Stimulated activated memory B cell treated with anti-CD40 and anti-IgM and Interleukin-4, amounts not matched to agents 10 μg/mL and 1 μg/mL and 100 μg/mL, for 72 hours (primary cell): ENCODE measurements at places on chromosomes 5 and 9.

DNA sequence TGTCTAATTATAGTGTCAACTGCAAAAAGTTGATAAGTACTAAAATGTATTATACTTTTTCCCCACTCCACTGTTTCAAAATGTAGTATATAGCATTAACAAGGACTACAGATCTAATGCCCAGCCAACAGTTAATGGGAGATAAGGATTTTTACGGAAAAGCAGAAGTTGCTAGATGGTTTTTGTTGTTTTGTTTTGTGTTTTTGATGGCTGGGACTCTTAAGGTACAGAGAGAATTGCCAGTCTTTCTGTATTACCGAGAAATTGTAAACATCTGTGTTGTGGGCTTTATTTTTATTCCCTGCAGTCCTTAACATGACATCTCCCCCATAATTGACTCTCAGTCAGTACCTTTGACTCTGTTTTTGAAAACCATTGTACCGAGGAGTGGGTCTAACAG lies 44.0 kb downstream of the TRIO start:
- no peak for ATAC-seq

- ATAC-seq: no peak
These were observed 70.4 kb downstream of the ANGPTL2 start for GRCh38 chr9:127051881-127052595.

- no peak for ATAC-seq
These were observed 15.5 kb downstream of the PCDHB15 start for GRCh38 chr5:141260458-141261237.

GRCh38 chr5:139569270-139569955 lies 8.3 kb downstream of the UBE2D2 start:
- ATAC-seq: no peak

DNA sequence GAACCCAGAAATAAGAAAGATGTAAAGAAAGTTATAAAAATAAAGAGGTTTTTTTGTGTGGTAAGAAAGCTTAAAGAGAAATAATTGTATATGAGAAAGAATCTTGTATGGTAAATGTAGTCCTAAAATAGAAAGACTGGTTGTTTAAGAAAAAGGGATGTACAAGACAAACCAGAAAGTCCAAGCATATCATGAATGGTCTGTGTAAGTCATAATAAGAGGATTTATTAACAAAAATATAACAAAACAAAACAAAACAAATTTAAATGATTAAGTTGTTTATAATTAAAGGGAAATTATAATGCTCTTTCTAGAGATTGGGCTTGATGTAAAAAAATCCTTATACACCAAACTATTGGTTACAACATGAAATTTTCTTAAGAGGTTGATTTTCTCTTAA lies 590.4 kb upstream of the PTGER4 start:
- no peak for ATAC-seq

DNA sequence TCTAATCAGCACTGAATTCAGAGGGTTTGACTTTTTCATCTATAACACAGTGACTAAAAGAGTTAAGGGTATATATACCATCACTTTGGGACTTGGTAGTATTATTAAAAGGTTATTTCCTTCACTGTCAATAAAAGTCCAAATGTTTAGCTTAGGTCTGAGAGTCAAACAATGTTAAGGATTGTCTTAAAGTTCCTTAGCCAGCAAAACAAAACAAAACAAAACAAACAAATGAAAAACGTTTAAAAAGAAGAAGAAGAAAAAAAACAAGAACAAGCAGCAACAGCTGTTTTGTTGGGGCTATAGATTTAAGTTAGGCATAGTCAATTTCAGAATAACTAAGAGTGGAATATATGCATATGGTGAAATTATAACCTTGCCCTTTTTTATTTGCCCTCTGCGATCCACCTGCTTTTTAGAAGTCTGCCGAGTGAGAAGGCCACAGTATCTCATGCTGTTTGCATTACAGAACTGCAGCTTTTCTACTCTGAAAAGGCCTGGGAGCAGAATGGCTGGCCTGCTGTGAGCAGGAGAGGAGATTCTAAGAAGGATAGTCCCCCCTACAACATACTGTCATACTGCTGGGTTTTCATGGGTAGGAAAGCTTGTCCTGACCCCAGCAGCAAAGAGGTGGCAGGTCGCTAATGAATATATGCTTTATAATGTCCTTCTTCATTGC lies 141.7 kb downstream of the NTRK2 start:
- ATAC-seq: no peak

GRCh38 chr5:116063950-116064349 lies 20.9 kb upstream of the COMMD10 start:
- no peak for ATAC-seq

- ATAC-seq: no peak
These were observed 17.6 kb upstream of the PPP1R26 start for GRCh38 chr9:135461936-135462335.

DNA sequence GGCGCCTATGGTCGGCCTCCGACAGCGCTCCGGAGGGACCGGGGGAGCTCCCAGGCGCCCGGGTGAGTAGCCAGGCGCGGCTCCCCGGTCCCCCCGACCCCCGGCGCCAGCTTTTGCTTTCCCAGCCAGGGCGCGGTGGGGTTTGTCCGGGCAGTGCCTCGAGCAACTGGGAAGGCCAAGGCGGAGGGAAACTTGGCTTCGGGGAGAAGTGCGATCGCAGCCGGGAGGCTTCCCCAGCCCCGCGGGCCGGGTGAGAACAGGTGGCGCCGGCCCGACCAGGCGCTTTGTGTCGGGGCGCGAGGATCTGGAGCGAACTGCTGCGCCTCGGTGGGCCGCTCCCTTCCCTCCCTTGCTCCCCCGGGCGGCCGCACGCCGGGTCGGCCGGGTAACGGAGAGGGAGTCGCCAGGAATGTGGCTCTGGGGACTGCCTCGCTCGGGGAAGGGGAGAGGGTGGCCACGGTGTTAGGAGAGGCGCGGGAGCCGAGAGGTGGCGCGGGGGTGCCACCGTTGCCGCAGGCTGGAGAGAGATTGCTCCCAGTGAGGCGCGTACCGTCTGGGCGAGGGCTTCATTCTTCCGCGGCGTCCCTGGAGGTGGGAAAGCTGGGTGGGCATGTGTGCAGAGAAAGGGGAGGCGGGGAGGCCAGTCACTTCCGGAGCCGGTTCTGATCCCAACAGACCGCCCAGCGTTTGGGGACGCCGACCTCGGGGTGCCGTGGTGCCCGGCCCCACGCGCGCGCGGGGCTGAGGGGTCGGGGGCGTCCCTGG lies 561 bp downstream of the DAPK1 start:
- ATAC-seq: no peak

- ATAC-seq: no peak
These were observed 252.3 kb upstream of the SLC24A2 start for GRCh38 chr9:20040991-20041696.

GRCh38 chr5:179051784-179052183 lies 8.4 kb upstream of the ZNF354C start:
- no peak for ATAC-seq

- no peak for ATAC-seq
These were observed 55.6 kb downstream of the CAMSAP1 start for GRCh38 chr9:135851748-135852147.

DNA sequence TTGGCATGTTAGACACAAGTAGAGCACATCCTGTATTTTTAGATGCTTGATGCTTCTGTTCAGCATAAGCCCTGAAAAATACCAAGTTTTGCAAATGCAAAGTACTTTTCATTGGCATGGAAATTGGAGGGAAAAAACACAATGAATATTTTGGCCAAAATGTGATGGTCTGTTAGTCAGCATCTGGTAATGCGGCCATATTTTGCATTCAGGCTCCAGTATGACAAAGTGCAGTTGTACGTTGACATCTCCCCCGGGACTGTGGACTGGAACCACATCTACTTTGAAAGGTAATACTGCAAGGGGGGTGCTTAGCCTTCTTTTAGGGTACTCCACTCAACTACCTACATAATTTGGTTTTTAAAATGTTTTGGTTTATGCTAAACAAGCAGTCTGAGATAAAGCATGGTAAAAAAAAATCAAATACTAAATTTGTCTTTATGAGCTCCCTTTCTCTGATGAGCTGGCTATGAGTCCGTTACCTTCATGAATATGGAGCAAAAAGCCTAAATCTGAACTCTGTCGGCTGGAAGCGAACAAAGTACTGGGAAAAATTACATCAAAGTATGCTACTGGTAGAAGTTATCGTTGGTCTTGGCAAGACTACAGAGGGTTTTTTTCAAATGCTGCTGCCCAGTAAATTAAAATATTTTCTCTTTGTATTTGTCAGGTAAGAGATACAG lies 297.0 kb downstream of the ARHGEF28 start:
- no peak for ATAC-seq

- peak; percentile 75 for ATAC-seq
These were observed 76.4 kb downstream of the EPB41L4B start for GRCh38 chr9:109244179-109245132.

- no peak for ATAC-seq
These were observed 23.5 kb upstream of the SUSD1 start for GRCh38 chr9:112198646-112199045.

GRCh38 chr9:92186631-92187030 lies 71.4 kb upstream of the SPTLC1 start:
- no peak for ATAC-seq

GRCh38 chr5:100826133-100826532 lies 76.9 kb downstream of the ST8SIA4 start:
- peak; percentile 49 for ATAC-seq

GRCh38 chr9:15377625-15378540 lies 44.8 kb upstream of the SNAPC3 start:
- ATAC-seq: no peak

GRCh38 chr5:179733772-179734126 lies 1.1 kb downstream of the MAML1 start:
- ATAC-seq: no peak

DNA sequence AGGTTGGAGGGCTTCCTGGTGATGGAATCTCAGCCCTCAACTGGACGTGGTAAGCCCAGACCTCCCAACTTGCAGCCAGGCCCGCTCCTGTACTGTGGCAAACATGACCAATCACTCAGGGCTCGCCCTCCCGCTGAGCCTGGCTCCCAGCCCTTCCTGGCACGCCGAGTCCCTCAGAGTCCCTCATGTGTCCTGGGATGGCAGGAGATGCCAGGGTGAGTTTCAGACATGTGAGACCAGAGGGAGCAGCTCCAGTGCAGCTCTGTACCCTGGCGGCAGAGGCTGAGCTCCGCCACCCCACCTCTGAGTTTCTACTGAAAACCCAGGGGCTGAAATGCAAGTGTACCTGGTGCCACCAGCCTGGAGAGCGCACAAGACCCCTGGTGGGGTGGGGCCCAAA lies 42.0 kb upstream of the RXRA start:
- no peak for ATAC-seq

- peak; percentile 68 for ATAC-seq
These were observed 3.3 kb upstream of the MSMP start for GRCh38 chr9:35757226-35757891.

DNA sequence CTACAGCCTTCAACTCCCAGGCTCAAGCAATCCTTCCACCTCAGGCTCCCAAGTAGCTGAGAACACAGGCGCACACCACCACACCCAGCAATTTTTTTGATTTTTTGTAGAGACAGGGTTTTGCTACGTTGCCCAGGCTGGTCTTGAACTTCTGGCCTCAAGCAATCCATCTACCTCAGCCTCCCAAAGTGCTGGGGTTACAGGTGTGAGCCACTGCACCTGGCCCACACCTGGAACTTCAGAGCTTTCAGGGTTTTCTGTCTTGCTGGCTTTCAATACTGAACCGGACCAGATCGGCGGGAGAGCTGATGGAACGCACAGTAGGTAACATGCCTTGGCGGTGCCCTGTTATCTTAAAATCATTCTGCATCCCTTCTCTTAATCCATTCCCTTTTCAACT lies 30.8 kb downstream of the IPPK start:
- ATAC-seq: no peak

DNA sequence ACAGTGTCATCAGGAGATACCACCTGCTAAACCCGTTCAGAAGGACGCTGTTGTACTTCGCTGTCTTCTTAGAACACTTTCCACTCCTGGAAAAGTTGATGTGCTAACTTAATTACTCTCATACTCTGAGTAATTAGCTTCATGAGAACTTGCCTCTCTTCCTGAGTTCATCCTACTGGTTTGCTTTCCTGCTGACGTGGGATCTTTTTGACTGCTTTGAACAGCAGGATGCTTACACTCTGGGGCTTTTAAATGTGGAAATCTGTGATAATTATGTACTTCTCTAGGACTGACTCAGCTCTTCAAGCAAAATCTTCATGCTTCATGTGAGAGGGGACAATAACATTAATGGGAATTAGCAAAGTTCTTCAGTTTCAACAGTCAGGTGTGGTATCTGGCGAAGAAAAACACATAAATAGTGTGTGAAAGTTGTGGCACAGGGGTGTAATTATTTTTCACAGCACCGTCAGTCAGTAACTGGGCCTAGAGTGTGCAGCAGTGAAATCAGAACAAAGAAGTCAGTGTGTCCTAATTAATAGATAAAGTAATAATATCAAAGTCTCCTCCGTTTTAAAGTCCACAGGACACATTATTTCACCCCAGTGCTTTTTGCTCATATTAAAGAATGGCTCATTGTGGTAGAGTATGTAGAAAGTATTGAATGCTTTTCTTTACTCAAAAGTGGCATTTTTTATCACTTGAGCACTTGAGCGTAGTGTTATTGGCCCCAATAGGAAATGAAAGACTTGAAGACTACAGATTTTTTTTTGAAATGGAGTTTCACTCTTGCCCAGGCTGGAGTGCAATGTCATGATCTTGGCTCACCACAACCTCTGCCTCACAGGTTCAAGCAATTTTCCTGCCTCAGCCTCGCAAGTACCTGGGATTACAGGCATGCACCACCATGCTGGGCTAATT lies 140.9 kb upstream of the DMRT1 start:
- ATAC-seq: no peak

- peak; percentile 75 for ATAC-seq
These were observed at the start of gene ARL14EPL for GRCh38 chr5:116032094-116032517. TSS of gene ARL14EPL (plus strand) at chr5:116032472. CDS start at chr5:116051466, 18,994 bp downstream.

GRCh38 chr9:98983295-98984268 lies 39.9 kb downstream of the COL15A1 start:
- no peak for ATAC-seq

- no peak for ATAC-seq
These were observed 765.2 kb upstream of the NUDT12 start for GRCh38 chr5:104327801-104328200.

GRCh38 chr9:134223591-134224122 lies 59.3 kb upstream of the RNU6ATAC start:
- no peak for ATAC-seq

- no peak for ATAC-seq
These were observed 192.9 kb downstream of the CRB2 start for GRCh38 chr9:123548741-123549545.

DNA sequence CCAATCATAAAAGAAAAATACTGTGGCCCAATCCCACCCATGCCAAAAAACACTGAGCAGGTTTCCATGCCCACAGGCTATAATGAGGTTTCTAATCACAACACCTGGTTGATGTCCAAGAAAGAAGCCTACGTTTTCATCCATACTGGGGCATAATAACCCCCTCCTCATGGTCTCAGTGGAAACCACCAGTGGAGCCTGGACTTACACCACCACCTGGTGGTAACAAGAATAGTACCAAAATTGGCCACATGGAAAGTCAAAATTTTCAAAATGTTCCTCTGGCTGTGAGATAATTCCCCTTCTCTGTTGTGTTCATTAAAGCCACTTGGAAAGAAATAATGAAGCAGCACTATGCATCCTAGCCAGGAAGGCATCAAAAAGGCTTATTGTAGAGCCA lies 687.3 kb upstream of the ST8SIA4 start:
- no peak for ATAC-seq

GRCh38 chr5:2709976-2710689 lies 41.3 kb downstream of the IRX2 start:
- no peak for ATAC-seq
